Skeletal muscle cell (primary cell): ENCODE measurements at places on chromosomes 2 and 18.

- no peak for DNase-seq
These were observed 87.2 kb upstream of the HPCAL1 start for GRCh38 chr2:10215393-10215935.

- DNase-seq = no peak
These were observed 15.9 kb downstream of the ITGB1BP1 start for GRCh38 chr2:9407363-9407811.

DNA sequence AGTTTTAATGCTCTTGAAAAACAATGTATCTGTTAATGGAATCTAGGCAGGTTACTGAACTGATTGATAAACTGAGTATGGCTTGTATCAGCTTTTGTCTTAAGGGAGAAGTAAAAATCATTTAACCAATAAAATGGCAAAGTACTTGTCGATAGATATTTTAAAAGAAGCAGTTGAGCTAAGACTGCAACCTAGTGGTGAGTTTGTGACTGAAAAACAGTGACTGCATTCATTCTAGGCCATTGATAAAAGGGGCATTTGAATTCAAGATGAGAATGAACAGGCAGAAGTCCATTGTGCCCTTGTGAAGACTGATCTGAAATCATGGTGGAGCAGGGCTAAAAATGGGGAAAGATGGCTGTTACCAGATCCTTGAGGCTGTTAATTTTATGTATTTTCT is 59.4 kb upstream of the MSTN start:
- no peak for DNase-seq

DNA sequence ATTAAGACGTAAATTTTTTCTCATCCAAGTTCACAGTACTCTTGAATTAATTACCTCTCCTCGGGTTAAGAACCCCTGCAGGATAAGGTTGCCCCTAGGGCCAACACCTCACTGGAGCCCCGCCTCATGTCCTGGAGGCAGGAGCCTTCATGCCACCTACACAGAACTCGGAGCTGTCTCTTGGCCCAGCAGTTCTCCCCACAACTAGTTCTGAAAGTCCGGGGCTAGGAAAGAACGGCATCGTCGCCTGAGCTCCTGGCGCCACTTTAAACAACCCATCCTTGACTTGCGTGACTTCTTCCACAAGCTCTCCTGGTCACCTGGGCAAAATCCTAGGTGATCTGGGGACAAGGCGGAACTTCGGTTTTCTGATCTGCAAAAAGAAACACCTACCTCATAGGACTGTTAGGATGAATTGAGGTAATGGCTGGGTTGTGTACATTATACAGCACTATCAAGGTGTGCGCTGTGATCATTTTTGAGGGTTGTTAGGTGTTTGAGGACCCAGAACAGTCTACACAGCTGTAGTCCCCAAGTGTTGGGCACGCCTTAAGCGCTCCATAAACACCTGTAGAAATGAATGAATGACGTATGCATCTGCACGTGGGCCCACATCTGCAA is 641 bp upstream of the ITGA6 start:
- DNase-seq = no peak

GRCh38 chr18:59300676-59301285 is 17.7 kb downstream of the CPLX4 start:
- no peak for DNase-seq
